Activated CD4-positive, CD25-positive, alpha-beta regulatory T cell treated with anti-CD3 and anti-CD28 coated beads, Interleukin-2, amount 50 U/mL, for 72 hours (primary cell): ENCODE measurements at places on chromosomes 1 and 21.

GRCh38 chr1:11256299-11256698, 6.1 kb downstream of the MTOR start:
- no peak for DNase-seq

- no peak for DNase-seq
Observed at GRCh38 chr1:47249755-47250154, 17.7 kb upstream of the TAL1 start.

DNA sequence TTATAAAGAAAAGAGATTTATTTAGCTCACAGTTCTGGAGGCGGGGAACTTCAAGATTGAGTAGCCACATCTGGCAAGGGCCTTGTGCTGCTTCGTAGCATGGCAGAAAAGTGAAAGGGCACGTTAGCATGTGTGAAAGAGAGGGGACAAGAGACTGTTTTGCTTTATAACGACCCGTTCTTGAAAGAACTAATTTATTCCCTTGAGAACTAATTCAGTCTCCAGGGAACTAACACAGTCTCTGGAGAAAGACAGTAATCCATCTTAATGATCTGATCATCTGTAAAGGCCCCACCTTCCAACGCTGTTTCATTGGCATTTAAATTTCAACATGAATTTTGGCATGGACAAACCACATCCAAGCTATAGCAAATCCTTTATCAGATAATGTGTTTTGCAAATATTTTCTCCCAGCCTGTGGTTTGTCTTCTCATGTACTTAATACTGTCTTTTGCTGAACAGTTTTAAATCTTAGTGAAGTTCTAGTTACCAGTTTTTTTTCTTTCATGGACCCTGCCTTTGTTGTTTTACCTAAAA, 26.1 kb downstream of the MTR start:
- DNase-seq: no peak

- DNase-seq: no peak
Observed at GRCh38 chr21:40696246-40696645, 150.7 kb downstream of the DSCAM start.

GRCh38 chr1:17359808-17360207, 12.2 kb upstream of the PADI6 start:
- DNase-seq: no peak

DNA sequence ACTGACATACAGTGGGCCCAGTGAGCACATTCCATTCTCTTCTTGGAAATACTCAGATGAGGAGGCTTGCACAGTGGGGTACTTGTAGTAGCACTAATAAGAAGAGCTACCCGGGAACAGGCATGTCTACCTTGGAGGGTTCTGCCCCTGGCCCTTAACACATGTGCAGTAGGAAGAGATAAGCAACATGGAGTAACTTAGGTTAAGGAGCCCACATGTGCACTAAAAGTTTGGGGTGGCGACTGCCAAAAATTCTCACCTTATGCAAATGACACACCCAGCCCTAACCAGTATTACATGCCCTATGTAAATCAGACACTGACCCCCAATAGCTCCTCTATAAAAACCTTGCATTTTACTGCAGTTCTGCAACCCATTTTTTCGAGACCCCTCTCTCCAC, 1313.3 kb downstream of the KCNT2 start:
- DNase-seq: no peak

- no peak for DNase-seq
Observed at GRCh38 chr1:108592030-108592759, 32.3 kb downstream of the EEIG2 start.

DNA sequence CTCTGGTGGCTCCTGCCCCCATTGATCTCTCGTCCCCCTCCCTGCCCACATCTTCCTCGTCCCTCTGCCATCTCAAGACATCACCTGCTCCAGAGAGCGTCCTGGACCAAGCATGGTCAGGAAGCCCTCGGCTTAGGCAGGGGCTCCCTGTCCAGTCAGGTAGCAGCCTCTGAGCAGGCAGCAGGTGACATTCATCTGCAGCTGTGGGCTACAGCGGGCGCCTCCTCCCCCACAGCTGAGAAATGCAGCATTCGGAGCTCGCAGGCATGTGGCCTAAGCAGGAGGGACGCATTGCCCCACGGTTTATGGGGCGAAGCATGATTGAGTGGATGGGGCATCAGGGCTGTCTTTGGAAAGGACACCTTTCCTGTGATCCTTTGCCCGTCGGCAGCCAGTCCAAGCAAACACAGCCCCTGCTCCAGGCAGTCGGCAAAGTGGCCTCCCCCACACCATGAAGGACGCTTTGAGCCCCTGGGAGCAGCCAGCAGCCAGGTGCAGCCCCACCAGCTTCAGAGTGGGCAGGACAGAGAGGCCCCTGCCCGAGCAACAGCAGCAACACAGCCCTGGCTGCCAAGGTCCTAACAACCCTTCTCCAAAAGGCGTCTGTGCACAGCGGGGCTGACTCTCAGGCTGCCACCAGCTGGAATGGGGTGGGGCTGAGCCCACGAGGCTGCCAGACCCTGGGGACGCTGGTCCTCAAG, 234.1 kb upstream of the VAMP3 start:
- no peak for DNase-seq

GRCh38 chr1:2466958-2467554, 9.0 kb upstream of the PLCH2 start:
- DNase-seq: peak; percentile 46

DNA sequence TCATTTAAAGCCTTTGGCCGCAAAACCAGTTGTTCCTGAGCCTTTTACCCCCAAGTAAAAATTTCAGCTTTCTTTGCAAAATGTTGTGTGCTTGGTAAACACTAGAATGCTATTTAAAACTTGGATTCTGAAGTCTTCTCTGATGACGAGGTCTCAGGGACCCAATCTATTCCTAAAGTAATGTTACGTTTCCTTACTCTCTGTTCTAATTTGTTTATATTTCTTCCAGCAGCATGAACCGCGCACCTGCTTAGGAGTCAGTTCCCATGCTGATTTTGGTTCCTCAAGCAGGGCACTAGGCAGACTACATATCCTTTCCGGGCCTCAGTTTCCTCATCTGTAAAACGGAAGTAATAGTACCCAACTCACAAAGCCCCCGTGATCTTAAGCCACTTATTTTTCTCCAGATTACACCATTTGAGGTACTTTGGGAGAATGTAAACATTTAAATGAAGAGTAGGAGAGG, 969 bp upstream of the ALDH4A1 start:
- DNase-seq: no peak

DNA sequence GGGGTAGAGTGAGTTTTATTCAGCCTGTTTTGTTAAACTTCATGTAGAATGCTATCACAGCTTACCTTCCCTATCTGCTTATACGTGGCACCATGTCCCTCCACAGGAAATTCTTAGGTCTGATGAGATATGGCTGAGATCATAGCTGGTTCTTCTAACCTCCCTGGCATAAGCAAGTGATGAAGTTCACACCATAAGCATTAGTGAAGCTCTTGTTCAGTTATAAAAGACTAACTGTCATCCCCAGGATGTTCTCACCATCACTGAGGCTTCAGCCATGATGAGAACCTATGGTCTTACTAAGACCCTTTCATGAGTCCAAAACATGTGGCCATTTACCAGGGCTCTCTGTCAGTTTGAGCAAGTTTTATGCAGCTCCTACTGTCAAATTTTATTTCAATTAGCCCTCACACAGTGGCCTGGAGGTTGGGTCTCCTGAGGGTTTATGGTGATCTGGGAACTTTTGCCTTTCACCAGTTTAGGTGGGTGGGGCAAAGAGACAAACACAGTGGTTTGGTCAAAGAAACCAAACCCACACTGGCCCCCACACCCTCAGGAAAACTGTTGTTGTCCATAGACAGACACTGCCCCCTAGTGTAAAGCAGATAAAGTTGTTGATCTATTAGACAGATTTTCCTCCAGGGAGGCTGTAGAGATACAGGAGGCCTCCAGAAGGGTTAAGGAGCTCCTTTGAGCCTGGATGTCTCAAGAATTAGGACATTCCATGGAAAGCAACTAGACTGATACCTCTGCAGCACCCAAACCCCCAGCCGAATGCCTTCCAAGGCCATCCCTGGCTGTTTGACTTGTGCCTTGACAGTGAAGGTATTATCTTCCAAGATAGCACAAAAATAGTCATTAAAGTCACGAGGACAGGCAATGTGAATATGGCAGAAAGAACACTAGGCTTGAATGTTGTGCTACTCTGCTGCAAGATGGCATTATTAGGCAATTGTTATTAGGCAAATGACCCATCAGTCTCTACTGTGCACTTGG, 5.0 kb downstream of the SLC22A15 start:
- no peak for DNase-seq

DNA sequence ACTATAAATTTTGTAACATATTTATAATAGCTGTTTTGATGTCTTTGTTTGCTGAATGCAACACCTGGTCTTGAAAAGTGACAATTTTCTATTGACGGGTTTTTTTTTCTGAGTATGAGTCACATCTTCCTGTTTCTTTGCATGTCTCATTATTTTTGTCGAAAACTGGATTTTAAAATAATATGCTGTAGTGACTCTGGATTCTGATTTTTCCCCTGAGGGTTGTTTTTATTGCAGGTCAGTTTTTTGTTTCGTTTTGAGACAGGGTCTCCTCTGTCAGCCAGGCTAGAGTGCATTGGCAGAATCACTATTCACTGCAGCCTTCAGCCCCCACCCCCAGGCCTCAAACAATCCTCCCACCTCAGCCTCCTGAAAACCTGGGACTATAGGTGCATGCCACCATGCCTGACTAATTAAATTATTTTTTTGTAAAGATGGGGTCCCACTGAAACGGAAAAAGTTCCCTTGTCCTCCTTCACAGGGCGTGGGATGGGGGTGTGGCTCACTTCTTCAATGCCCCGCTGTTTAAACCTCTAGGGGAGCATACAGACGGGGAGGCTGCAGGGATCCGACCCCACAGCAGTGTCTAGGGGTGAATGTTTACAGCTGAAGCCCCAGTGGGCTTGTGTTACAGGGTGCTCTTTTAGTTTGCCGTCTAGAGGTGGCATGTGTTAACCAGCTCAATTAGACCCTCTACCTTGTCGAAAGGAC, 11.3 kb upstream of the PPIE start:
- no peak for DNase-seq

GRCh38 chr1:116498789-116499628, 71.8 kb downstream of the CD58 start:
- no peak for DNase-seq

GRCh38 chr1:19654886-19655717, 9.6 kb upstream of the HTR6 start:
- no peak for DNase-seq

- no peak for DNase-seq
Observed at GRCh38 chr1:234486858-234487840, 8.2 kb upstream of the TARBP1 start.

GRCh38 chr1:171476829-171477228, 8.5 kb upstream of the PRRC2C start:
- DNase-seq: no peak

DNA sequence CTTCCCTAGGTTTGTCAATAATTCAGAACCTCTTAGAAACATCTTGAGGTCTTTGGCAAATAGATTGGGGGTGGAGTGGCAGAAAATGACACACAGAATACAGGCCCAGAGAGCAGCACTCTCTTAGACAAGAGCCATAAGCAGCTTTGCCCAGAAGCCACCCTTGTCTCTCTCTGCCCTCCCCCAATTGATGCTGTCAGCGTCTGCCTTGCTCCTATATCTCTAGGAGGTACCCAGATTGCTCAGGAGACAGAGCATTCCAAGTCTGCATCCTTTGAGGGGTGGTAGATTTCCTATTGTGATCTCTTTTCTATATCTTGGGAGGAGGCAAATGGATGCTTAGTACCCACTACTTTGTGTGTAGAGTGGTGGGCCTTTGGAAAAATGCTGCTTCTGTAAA, 1.8 kb downstream of the RGL1 start:
- no peak for DNase-seq

DNA sequence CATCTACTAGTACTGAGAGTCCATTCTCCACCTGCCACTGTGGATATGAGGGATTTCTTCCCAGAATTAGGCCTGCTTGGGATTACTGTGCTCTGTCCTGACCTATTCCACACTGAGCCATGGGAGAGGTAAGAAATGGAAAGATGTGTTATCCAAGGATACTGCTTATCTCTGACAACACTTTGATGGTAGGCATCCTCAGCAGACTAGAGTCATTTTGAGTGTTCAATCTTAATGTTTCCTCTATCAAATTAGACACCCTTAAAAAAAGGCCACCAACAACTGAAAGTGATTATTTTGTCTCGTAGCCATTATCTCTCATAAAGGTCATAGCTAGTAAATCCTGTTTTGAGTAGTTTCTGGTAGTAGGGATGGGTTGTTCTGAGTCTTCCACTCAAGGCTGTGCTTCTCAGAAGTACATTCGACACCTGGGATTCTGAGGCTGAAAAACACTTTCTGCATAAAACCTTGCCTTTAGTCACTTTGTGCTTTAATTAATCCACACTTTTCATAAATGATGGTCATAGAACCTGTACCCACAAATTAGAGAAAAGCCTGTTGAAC, 8.8 kb downstream of the ATPAF1 start:
- no peak for DNase-seq

GRCh38 chr1:229117664-229118300, 153.1 kb upstream of the RAB4A start:
- DNase-seq: no peak

- no peak for DNase-seq
Observed at GRCh38 chr1:18109756-18110597, 2.4 kb downstream of the IGSF21 start.

- no peak for DNase-seq
Observed at GRCh38 chr1:78068681-78069283, 23.0 kb downstream of the GIPC2 start.

DNA sequence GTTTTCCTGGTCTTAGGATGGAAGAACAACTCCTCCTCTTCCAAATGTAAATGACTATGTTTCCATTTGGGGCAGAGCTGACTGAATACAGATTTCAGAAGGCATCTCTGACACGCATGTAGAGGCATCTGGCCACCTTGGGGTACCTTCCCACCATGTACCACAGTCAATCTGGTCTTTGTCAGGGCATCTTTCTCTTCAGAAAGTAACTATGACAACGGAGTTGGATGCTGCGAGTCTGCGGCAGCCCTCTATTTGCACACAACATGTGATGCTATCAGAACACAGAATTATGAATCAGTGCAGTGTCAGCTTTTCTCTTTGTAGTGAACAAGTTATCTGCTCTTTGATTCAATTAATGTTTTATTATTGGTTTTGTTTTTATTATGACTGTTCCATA, 94.7 kb downstream of the TSEN15 start:
- no peak for DNase-seq

DNA sequence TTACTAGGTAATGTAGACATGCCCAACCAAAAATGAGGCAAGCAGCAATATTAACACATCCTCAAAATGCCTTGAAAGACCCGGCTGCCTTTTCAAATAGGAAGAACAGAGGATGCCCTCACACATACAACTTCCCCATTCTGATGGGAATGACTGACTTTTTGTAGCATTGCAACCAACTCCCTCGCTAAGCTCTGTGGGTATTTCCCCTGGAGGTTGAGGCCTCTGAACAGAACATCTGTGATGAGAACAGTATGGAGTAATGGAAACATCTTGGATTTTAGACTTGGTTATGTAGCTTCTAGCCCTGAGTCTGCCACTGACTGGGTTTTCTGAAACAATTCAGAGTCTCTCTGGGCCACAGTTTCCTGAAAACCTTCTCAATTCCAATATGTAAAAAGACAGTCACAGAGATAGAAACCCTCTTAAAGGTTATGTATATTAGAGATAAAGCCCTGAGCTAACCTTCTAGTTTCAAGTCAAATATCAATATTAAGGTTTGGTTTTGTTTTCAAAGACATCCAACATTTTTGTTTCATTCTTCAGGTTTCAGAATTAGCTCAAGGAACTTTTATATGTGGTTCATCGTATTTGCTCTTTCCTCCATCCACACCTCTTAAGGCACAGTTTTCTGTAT, 311.5 kb downstream of the SETD4 start:
- no peak for DNase-seq
